ENCODE measurements at places on chromosomes 12 and 14.
A peak's percentile ranks its signal among the peaks of the same experiment; 100 is the strongest.

DNA sequence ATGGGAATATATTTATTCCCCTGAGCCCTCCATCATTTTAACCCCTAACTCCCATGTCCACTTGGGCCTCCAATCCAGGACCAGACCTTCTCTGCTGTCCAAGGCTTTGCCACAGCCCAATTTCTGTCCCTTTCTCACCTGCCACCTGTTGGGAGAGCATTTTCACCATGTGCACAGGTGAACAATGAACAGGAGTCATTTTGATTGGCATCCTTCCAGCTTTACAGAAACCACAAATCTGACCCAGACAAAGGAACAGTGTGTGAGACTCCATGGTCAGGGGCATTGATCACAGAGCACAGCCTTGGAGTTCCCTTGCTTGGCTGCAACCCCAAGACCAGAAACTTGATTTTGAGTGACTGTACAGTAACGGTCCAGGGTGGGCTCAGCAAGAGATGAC lies 91.9 kb downstream of the CRACR2A start:
- DNase-seq: no peak

GRCh38 chr14:87122166-87122565 lies 870.8 kb downstream of the GALC start:
- no peak for DNase-seq

DNA sequence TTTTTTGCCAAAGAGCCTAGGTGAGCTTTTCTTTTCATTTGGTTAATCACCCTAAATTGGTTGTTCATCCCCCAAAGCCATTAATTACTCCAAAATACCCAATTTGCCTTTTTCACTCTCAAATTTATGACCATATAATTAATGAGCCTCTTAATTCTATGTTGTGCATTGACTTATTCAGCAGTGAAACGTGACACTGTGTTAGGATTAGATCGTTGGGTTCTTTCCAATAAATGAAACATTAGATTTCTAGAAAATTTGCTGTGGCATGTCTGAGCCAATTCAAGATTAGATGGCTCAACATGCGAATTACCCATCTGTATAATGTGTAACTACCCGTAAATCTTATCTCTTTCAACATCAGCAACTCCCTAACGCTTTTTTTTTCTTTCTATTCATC lies 273.4 kb downstream of the BMP4 start:
- no peak for DNase-seq

DNA sequence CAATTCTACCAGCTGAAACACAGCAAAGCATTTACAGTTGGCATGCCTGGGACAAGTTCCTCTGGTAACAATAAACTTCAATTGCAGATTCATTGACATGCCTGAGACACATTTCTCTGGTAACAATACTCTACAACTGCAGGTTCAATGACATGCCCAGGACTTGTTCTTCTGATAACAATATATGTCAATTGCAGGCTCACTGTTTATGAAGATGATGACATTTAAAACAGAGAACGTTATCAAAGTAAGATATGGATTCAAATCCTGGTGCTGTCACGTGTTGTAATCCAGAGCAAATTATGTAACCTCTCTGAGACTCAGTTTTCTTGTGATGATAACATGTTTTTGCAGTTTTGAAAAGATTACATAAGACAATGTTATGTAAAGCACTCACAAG lies 20.5 kb downstream of the KITLG start:
- no peak for DNase-seq

DNA sequence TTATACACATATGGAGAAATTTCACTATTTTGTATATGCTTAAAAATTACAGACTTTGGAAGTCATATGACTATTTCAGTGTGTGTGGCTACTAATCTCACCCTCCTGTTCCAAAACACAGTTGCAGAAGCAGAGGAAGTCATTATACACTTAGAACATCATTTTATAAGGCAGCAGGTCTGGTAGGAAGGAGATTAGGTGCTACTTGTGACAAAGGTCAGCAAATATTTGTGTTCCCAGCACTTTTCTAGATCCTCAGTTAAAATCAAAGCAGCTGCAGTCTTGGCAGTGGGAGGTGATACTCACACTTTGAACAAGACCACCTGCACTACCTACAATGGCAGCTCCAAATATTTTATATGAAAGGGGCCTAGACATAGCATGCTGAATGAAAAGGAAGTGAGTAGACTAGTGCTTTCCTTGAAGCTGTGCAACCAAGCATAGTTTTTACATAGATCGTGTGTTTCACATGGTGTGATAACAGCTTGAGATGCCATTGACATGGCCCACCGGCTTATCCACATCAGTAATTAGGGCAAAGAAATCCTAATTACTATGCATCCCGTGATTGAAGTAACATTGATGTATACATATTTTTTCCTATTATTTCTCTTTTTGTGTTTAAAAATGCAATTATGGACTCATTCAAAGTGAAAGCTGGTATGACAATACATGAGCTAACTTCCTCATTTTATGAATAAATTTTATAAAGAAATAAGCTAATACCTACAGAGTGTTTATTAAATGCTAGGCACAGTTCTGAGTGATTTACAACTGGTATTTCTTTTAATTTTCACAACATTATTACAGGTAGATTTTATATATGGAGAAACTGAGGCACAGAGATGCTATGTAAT lies 5.3 kb downstream of the GYS2 start:
- no peak for DNase-seq

DNA sequence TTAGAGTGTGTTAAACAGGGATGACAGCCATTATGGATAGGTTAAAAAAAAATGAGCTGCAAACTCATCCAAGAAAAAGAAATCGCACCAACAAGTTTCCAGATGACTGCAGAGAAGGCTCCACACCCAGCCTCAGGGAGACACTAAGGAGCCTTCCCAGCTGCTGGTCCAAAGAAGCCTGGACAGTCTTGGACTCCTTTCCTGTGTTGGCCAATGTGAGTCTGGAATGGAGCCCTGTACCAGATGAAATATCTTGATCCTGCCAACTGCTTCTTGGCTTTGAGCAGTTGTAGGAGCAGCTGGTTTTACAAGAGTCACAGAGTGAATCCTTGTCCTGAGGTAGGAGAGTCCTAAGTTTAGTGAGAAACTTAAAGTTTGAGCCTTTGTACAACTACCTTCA lies 44.5 kb downstream of the SLC38A1 start:
- DNase-seq: no peak

DNA sequence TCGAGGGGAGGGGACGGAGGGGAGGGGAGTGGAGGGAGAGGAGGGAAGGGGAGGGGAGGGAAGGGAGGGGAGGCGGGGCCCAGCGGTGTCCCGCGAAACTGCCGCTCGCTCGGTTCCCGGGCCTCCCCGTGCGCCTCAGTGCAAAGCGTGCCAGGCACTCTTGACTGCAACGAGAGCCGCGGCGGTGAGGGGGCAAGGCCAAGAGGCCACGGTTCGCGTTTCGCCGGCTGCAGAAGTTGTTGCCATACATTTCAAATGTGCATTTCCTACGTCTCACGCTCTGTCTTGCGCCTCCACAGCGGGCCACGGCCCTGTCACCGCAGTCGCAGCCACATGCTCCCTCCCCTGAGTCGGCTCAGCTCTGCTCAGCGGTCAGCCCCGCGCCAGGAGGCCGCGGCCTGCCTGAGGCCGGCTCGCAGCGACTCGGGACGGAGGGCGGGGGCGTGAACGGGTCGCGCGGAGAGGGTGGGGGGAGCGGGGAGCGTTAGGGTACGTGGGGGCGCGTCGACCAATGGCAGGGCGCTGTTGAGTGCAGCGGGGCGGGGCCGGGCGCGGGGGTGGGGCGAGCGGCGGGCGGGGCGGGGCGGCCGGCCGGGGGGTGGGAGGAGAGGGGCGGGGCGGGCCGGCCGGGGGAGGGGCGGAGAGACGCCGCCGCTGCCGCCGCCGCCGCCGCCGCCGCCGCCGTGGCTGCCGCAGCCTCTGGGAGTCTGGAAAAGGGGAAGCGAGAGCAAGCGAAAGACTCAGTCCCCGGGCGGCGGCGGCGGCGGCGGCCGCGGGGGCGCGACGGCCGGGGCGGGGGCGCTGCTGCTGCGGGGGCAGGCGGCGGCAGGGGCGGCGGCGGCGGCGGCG lies at the start of gene PPP2R5C:
TSS of gene PPP2R5C (plus strand) at position 678 of the 849 bp plus-strand sequence. CDS start 185 bp downstream, outside the sequence.
- peak; percentile 75 for DNase-seq

DNA sequence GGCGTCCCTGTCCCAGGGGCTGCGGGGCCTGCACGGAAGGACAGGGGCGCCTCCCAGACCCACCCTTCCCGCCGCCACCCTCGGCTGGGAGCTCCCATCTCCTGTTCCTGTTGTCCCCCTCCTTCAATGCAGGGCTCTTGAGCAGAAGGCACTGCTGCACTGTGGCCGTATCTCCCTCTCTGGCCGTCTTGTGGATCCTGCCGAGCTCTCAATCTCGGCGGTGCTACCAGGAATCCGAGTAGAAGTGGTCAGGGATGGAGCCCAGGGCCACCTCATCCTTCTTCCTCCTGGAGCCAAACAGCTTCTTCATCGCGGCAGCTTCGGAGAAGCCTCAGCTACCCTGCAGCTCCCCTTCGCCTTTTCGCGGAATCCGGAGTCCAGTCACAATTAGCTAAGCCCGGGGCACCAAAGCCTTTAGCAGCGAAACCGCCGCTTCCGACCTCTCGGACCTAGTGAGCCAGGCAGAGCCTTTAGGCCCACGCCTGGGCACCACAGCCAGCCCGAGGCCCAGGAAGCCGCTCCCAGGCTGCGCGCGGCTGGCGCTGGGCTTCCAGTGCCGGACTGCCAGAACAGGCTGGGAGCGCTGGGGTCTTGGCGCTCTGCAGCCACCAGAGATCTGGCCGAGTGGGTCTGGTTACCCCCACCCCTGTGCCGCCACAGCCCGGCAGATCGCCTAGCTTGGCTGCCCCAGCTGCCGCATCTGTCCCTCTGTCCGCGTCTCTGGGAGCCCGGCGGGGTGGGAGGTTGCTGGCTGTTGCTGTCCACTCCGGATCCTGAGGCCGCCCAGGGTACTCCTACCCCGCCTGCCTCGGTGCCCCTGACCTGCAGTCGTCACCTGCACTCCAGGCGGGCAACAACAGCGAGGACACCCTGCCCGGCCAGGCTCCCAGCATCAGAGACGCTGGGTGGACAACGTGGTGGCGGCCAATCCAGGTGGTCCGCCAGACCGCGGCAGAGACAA lies 69.1 kb downstream of the ASCL4 start:
- no peak for DNase-seq

- DNase-seq: no peak
Observed at GRCh38 chr12:66014818-66015217, 115.7 kb downstream of the LLPH start.

- DNase-seq: no peak
Observed at GRCh38 chr12:75784591-75784990, 247.0 kb downstream of the PHLDA1 start.

- no peak for DNase-seq
Observed at GRCh38 chr12:121137512-121137911, 4.8 kb downstream of the P2RX7 start.

GRCh38 chr12:57390174-57390573 lies 40.7 kb downstream of the R3HDM2 start:
- no peak for DNase-seq

- no peak for DNase-seq
Observed at GRCh38 chr12:78403136-78403535, 461.4 kb upstream of the SYT1 start.

DNA sequence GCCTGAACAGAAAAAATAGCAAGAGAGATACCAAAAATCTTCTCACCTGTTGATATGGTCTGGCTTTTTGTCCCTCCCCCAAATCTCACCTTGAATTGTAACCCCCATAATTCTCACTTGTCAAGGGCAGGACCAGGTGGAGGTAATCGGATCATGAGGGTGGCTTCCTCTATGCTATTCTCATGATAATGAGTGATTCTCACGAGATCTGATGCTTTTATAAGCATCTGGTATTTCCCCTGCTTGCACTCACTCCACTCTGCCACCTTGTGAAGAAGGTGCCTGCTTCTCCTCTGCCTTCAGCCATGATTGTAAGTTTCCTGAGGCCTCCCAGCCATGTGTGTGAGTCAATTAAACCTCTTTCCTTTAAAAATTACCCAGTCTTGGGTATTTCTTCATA lies 291.2 kb downstream of the CPNE8 start:
- DNase-seq: no peak

DNA sequence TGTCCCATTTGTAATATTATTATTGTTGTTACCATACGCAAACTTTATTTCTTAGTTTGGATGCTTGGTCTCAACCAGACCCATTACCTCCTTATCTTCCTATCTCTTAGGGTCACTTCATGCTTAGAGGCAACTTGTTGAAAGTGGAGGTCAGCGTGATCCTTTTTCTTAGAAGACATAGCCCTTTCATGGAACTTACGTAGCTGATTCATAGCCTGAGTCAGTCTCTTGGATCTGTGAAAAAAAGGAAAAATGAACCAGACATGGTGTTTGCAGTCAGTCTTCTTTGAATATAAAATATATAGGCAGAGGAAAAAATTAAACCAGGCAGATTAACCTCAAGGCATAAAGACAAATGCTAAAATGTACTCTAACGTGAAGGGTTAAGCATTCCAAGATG lies 613.7 kb downstream of the DIO2 start:
- no peak for DNase-seq

DNA sequence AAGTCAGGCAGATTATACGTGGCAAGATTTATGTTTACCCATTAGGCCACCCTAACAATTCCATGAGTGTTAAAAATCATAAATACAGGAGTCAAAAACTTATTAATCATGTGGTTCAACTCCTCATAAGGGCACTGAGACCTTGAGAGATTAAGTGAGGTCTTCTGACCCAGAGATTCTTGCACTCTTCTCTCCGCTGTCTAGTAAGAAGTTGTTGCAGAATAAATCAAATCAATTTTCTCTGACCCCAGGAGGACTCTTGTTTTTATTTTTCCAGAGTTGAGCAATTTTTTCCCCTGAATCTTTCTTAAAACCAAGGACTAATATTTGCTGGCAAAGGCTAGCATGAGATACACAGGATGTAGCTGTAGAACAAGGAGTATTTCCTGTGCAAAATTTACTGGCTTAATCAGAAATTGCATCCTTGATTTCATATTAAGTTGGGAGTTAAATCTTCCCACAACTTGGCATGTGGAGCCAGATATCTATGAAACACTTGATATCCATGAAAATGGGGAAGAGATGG lies 90.9 kb upstream of the PTHLH start:
- DNase-seq: no peak

- no peak for DNase-seq
Observed at GRCh38 chr12:39341179-39341578, 101.7 kb downstream of the KIF21A start.

GRCh38 chr14:99037777-99038430 lies 234.1 kb downstream of the BCL11B start:
- DNase-seq: no peak

DNA sequence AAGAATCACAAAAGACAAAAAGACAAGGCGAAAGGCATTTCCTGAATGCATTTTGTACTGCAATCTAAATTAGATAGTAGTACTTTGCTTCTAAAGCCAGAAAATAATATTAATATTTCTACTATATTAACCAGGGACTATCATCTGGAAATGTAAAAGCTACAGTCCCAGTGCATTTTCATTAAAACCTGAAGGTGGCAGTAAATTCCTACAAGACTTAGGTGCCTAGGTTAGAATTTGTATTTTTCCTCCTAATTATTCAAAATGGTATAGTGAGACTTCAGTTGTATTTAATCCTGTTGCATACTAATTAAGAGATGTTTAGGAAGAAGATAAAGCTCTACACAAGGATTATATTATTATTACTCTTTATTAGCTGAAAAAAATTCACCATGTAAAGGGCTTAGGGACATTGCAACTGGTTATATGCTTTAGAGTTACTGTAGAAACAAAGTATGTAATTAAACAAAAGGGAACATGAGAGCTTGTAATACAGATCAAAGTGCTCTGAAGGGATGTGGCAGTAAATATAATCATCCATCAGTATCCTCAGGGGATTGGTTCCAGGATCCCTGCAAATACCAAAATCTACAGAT lies 53.6 kb downstream of the BRMS1L start:
- no peak for DNase-seq

Measured in stimulated activated CD4-positive, alpha-beta T cell treated with anti-CD3 and anti-CD28 coated beads, Interleukin-1b, Interleukin-23, amount 100 ng/mL, for 1 hour (primary cell).